ENCODE measurements at places on chromosomes 16 and 17. TPM values are rescaled to one million over a fixed set of nuclear protein-coding genes. Genes with fewer than 3 reads are reported as not detected.

DNA sequence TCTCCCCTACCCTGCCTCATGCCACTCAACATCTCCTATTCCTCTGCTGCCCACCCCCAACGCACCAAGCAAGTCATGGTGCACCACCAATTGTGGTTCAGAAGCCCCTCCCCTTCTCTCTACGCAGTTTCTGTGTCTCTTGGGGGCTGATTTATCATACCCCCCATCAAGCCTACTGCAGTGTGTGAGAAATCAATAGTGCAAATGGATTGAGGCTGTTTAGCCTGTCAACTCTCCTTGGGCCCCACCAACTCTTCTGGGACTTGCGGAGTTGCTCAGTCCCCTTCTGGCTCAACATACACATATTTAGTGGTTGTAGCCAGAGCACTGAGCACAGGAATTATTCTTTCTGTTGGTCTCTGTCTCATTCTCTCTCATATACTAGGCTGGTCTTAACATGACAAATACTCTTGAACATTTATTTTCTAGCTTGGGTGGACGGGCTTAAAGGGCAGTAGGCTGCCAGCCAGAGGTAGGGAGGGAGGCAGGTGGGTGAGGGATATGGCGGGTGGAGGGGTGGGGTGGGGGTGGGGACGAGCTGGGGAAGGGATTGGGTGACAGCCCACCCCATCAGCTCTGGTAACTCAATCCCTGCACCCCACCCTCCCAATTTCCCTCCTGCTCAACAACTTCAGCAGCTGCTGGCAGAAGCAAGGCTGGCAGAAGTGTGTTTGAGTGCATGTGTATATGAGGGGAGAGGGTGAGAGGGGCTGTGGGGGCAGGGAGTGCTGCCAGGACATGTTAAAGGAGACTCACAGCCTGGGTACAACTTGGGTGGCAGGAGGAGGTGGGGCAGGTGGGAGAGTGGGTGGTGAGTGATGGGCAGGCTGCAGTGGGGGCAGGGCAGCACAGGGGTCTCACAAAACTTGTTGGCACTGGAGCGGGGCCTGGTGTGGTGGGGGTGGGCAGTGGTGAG is 4.9 kb downstream of the RARA start:
- no peak for DNase-seq

DNA sequence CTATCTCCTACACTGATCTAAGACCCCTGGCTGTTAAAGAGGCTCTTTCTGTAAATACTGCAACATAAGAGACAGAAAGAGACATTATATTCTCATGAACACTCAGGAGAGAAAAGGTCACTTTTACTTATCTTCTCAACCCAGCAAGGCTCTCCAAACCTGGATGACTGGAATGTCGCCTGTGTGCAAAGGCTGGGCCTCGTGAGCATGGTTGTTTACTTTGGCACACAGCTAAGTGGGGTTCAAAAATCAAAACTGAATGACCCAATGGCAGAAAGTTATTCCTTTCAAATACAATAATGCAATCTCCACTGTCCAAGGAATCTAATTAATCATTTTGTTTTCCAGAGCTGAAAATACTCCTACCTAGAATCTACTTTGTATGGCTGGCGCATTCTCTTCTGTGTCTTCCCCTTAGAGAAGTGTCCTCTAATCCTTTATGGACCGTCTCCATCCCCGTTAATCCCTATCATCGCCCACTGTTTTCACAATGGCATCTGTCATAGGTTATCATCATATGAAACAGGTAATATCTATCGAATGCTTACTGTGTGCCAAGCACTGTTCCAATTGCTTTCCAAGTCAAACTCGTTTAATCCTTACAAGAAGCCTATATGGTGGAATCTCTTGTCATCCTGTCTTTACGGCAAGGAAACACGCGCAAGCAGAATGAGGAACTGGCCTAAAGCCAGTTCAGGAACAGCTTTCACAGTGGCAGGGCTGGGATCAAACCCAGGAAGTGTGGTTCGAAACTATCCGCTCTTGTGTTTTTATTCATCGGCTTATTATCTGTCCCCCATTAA is 1.3 kb downstream of the SLX4 start:
- DNase-seq = no peak

UBE2Z gene
- 168 TPM for polyA plus RNA-seq

AGRP gene
- polyA plus RNA-seq = not detected

DNA sequence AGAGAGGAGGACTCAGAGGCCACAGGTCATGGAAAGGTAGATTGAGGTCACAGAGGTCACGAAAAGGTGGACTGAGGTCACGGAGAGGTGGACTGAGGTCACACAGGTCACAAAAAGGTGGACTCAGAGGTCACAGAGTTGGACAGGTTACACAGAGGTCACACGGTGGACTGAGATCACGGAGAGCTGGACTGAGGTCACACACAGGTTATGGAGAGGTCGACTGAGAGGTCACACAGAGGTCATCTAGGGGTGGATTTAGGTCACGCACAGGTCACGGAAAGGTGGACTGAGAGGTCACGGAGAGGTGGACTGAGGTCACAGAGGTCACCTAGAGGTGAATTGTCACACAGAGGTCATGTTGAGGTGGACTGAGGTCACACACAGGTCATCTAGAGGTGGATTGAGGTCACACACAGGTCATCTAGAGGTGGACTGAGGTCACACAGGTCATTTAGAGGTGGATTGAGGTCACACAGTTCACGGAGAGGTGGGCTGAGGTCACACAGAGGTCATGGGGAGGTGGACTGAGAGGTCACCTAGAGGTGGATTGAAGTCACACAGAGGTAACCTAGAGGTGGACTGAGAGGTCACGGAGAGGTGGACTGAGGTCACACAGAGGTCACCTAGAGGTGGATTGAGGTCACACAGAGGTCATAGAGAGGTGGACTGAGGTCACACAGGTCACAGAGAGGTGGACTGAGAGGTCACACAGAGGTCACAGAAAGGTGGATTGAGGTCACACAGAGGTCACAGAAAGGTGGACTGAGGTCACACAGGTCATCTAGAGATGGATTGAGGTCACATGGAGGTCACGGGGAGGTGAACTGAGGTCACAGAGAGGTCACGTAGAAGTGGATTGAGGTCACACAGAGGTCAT is 26.7 kb upstream of the JPT2 start:
- no peak for DNase-seq

MYH8 gene
- not detected for polyA plus RNA-seq

DNA sequence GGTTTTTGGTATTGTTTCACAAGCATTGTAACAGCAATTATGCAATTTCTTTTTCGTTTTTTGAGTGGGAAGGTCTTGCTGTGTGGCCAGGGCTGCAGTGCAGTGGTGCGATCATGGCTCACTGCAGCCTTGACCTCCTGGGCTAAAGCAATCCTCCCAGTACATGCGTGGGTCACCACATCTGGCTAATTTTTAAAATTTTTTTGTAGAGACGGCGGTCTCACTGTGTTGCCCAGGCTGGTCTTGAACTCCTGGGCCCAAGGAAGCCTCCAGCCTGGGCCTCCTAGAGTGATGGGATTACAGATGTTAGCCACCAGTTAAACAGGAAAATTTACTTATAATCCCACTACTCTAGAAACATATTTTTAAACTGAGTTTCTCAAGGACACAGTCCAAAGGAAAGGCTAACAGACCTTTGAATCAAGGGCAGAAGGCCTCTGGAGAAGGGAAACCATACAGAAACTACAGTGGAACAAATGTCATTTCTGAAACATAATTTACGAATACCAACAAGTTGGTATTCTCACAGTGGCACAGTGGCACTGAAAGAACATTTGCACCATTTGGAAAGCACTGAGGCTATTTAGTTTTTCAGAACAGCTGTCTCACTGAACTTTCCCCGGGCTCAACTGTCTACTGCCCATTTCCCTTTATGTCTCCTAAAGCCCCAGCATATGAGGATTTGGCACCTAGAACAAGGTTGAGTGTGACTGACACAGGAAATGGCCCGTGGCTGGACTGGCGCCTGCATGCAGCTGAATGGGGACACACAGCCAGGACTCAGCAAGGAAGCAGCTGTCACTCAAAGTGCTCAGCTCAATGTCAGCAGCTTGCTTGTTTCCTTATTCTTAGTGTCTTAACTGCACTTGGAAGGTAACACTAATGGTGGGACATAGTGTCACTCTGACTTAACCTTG is 2.8 kb upstream of the PRKAR1A start:
- DNase-seq = no peak

CENPT gene
- 48.6 TPM for polyA plus RNA-seq

DNA sequence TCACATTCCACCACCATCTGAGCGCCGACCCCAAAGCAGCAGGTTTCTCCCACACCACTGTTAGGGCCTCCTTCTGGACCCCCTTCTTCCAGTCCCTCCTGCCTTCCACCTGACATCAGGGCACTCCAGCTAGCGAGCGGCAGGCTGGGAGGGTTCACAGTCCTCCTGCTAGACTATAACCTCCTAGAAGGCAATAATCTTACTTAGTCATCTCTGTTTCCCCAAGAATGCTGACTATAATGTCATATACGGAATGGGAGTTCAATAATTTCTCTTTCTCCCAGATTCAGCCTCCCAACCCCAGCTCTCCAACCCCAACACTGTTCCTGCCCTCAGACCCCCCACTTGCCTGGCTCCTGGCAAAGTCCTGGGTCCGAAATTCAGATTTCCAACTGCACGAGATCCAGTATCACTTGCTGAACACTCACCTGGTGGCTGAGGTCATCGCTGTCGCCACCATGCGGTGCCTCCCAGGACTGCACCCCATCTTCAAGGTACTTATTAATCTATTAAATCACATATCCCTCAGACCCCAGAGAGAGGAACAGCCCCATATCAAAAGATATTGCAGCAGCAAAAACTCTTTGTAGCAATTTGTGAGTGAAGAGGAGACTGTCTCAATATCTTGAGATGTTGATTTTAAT is 5.6 kb downstream of the ALOX12 start:
- no peak for DNase-seq

- no peak for DNase-seq
These were observed 96.0 kb downstream of the XYLT1 start for GRCh38 chr16:17374668-17375255.

OR2C1 gene
- not detected for polyA plus RNA-seq

- DNase-seq = no peak
These were observed 9.1 kb upstream of the SCNN1B start for GRCh38 chr16:23293016-23293415.

- DNase-seq = no peak
These were observed 13.2 kb downstream of the COPZ2 start for GRCh38 chr17:48024149-48025039.

EFCAB5 gene
- polyA plus RNA-seq = not detected

PPL gene
- polyA plus RNA-seq = 24.6 TPM

DNA sequence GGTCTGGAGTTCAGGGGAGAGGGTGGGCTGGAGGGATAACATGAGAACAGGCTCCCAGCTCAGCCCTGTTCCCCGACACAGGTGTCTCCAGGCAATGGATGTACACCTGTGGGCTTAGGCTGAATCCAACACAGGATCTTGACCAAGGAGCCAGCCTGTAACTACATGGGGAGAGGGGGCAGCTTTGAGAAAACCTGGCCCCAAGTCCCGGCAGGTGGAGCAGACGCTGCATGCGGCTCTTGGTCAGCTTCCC is 73.3 kb upstream of the TOB1 start:
- DNase-seq = no peak

GRCh38 chr17:15883617-15884111 is 61.3 kb upstream of the ADORA2B start:
- DNase-seq = no peak
